ENCODE measurements at places on chromosomes 2 and 18.

GRCh38 chr2:239533569-239534316, 132.9 kb upstream of the HDAC4 start:
- DNase-seq, result no peak

- DNase-seq, result no peak
Measured at GRCh38 chr2:143955401-143956065, 564.4 kb downstream of the ZEB2 start.

- peak; percentile 35 for DNase-seq
Measured at GRCh38 chr2:135913727-135914365, 37.6 kb upstream of the MCM6 start.

DNA sequence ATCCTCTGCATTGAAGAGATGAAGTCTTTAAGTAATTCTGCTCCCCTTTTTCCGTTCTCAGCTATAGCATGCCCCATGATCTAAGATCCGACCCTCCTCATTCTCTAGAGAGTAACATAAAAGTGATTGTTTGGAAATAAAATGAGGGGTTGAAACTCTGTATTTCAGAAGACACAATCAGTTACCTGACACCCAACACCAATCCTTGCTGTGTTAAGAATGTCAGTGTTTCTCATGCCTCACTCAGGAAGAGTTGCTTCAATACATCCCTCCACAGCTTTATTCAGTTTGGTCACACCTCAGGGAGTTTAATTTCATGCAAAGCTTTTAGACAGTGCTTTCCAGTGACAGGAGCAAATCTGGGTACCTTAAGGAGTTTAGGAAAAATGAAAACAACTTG, 49.9 kb upstream of the RBBP8 start:
- no peak for DNase-seq

DNA sequence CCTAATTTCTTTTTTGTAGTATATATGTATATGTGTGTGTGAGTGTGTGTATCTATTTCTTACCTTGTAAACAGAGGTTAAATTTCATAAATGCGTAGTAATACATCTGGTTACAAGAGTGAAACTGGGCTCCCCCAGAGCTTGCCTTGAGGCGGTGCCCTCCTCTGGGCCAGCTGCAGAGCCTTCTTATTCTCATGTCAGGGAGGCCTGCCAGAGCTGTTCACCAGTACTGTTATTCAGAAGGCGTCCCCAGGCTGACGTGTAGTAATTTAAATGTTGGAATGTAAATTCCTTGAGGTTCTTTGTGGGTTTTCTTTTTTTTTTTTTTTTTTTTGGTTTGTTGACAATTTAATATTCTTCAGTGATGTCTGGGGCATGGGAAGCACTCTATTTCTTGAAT, 11.2 kb downstream of the COPS8 start:
- no peak for DNase-seq

- no peak for DNase-seq
Measured at GRCh38 chr2:45980161-45980865, 316.9 kb upstream of the EPAS1 start.

DNA sequence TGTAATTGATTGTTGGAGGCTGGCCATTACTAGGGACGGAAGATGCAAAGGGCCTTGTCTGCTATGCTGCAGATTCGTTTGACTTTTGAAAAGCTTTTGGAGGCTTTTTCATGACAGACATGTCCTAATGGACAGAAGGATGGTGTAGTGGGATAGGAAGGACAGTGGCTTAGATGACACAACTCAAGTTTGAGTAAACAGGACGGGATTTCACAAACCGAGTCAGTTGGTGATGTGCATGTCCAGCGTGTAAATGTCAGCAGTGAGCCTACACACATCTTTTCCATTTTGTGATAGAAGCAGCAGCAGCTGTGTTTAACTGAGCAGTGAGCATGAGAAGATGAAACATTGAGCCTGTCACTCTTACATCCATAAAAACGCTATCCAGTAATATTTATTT, 76.0 kb downstream of the NCK2 start:
- DNase-seq, result no peak

- peak; percentile 52 for DNase-seq
Measured at GRCh38 chr18:59846814-59847490, 52.8 kb upstream of the PMAIP1 start.

DNA sequence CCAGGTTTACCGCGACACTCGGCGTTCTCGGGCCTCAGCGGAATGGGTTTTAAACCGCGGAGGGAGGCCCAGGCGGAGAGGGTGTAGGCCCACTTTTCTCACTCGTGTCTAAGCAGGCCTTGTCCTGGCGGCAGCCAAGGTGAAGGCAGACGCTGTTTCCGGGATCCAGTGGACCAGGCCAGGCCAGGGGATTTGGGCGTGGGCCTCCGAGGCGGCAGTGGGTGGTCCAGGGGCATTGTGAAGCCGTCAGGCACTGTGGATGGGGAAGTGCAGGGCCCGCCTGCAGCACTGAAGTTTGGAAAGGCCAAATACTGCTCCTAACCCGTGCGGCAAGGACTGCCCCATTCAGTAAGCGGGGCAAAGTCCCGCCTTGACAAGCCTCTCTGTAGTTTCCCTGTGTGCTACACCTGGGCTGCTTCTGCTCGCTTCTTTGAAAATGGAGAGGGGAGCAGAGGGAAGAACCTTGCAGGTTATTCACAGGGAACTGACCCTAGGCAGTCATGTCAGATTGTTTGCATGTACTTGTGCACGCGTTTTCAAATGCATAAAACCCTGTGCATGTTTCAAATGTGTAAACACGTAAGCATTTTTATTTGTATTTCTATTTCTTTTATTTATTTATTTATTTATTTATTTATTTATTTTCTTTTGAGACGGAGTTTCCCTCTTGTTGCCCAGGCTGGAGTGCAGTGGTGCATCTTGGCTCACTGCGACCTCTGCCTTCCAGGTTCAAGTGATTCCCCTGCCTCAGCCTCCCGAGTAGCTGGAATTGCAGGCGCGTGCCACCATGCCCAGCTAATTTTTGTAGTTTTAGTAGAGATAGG, 7.5 kb upstream of the DLX2 start:
- no peak for DNase-seq
